Breast epithelium (tissue), 4 donors: ENCODE measurements at places on chromosomes 6 and 20.

DNA sequence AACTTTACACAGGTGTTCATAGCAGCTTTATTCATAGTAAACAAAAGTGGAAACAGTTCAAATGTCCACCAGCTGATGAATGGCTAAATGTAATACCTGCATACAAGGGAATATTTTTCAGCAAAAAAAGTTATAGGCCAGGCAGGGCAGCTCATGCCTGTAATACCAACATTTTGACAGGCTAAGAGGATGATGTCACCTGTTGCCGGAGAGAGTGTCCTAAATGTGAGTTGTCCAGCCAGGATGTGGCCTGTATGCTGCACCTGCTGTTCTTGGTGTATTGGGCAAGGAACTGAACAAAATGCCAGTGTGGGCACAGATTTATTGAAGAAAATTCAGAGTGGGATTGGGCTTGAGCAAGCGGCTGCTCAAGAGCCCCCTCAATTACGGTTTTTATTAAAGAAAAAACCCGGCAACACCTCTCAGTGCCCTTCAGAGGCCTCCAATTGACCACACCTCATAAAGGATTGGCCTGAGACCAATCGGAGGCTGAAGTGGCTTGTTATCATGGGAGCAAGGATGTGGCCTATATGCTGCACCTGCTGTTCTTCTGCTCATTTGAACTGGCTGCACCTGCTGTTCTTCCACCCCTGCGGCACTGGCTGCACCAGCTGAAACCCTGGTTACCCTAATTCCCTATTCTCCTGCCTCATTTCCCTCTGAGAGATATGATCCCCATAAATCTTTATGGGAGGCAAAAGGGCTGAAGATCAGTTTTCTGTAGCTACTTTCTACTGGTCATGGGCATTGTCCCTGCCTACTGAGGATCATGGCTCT lies 164.3 kb upstream of the PROKR2 start:
- DNase-seq, result no peak

DNA sequence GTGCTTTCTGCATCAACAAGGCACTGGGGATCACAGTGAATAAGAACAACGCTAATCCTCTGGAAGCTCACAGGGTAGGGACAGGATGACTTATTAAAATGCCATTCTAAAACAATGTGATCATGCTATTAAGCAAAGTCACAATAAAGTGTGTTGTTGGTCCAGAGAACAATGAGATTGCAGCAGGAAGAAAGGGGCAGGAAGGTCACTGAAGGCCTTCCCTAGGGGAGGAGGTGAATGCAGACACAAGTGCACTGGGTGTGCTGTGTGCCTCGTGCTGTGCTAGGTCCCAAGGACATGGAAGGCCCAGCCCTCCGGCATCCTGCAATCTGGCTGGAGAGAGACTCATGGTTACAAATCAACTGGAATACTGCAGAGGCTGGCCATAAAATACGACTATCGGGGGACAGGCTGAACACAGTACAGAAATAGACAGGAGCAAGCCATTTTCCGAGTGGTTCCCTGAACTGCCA lies 55.7 kb downstream of the LYRM4 start:
- no peak for DNase-seq

GRCh38 chr6:37558168-37558567 lies 58.5 kb upstream of the CCDC167 start:
- no peak for DNase-seq

DNA sequence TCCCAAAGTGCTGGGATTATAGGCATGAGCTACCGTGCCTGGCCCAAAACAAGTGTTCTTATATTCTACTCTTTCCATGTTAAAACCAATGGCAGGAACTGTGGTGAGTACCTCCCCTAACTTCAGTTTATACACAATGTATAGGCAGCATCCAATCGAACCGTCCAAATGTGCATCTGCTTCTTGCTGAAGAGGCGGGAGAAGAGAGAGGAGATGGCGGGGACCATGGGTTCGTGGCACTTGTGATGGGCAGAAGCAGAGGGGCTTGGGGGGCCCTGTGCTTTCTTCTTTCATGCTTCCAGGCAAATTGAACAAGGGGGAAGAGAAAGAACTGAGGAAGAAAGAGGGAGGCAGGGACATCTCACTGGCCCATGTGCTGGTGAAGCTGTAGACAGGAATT lies 11.2 kb upstream of the TCFL5 start:
- no peak for DNase-seq

DNA sequence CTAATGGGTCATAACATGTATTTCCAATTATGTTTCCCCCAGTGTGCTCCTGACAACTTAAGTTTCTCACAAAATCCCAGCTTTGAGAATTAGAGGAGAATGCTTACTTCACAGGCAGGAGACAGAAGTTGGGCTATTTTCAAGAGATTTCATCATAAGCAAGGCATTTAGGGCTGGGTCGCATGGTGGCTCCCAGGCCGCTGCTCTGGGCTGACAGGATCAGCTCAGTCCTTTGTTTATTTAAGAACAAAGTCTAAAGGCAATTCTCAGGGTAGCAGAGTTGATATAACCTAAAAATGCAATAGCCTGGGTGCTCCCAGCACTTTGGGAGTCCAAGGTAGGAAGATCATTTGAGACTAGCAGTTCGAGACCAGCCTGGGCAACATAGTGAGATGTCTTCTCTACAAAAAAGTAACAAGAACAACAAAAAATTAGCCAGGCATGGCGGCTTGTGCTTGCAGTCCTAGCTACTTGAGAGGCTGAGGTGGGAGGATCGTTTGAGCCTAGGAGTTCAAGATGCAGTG lies 10.9 kb downstream of the FOXQ1 start:
- DNase-seq, result no peak

DNA sequence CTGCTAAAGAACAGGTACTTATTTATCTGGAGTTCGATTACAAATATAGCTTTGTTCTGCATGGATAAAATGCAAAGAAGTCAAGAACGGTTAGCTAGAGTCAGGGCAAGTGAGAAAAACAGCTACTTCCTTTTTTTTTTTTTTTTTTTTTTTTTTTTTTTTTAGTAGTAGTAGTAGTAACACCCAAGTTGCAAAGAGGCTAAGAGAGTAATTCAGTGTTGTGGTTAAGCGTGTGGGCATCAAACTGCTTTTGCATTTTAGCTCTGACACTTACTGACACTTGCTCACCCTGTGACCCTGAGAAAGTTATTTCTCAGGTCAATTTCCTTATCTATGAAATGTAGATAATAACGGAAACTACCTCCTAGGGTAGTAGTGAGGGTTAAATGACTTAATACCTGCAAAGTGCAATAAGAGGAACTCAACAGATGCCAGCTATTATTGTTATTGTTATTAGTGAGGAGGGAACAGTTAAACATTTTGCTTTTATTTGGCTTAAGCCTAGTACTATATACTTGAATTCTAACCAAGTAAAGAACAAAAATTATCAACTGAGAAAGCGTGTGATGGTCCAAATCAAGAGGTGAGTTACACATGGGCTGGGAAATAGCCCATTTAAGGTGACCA lies 86.7 kb upstream of the BACH2 start:
- DNase-seq, result no peak

DNA sequence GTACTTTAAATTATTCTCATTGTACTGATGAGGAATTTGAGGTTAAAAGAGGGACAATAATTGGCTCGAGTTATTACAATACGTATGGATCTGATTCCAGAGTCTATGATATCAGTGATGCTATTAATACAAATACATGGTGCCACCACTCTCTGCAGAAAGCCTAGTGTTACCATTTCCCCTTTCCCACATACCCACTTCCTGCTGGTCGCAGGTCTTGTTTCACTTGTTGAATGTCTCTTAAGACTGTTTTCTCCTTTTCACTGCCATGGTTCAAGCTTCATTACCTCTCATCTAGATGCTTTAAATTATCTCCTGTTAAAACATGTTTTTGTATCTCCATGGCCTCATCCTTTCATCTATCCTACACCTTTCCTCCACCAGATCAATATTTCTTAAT lies 62.0 kb downstream of the FHL5 start:
- DNase-seq, result no peak

GRCh38 chr20:33731693-33732165 lies at the start of gene ZNF341:
ZNF341 (plus strand) TSS chr20:33731996; CDS start chr20:33732022, 26 bp downstream.
- peak; percentile 69 for DNase-seq

GRCh38 chr6:133701633-133702331 lies 187.1 kb upstream of the TCF21 start:
- DNase-seq, result no peak

- DNase-seq, result no peak
Measured at GRCh38 chr6:42704251-42704936, 18.0 kb downstream of the PRPH2 start.

DNA sequence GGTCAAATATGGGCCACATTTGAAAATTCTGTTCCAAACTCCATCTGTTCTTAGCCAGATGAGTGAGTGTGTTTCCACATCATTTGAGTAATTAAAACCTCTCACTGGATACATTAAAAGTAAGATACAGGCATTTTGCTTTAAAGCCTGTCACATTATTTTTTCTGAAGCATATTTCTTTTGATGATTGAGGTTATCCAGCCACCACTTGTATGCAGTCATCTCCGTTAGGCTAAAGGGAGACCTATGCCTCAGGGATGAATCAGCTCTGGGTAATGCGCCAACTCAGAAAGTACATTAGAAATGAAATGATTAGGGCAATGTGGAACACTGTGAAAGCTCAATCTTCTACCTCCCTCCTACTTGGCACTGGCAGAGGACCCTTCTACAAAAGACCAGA lies 90.7 kb downstream of the SNAP25 start:
- DNase-seq, result no peak

DNA sequence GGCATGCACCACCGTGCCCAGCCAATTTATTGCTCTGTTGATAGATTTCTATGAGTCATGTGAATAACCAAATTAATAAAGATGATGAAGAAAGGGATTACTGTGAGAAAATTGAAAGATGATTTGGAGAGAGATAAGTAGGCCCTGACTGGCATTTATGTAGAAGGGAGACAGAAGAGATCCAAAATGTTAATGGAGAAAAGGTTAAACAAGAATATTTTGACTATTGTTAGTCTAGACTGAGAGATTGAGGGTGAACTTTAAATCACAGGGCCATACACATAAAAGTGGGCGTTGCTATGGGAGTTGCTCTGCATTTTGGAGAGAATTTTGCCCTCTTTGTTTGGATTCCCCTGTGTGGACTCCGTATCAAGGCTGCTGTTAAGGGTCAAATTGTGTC lies 68.9 kb upstream of the SCAF8 start:
- no peak for DNase-seq

DNA sequence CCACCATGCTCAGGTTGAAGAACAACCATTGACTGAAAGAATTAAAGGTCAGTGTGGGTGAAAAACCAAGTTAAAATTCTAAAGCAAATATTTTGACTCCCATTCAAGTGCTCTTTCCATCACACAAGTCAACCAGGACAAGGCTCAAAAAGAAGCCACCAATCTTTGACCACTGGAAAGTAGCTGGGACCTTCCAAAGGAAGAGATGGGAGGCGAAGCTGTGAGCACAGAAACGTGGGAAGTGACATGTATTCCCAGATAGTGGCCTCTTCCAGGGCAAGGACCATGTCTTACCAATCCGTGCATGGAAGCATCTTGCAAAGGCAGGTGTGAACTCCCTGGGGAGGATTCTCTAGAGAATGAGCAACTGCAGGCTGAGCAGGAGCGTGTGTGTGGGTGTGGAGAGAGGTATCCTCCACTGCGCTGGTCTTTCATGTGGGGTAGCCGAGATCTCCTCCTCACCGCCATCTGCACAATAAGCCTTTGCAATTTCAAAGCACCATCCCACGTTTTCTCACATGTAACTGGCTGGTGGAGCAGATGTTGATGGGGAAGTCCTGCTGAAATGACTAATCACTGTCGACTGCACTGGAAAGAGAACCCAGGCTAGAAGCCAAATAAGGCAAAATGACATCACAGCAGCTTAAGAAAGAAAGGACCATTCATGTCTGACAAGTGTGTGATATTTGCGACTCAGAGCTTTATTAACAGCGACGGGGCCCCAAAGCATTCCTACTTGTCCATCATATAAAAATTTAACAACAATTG lies 189.4 kb upstream of the RREB1 start:
- no peak for DNase-seq

- DNase-seq, result no peak
Measured at GRCh38 chr6:160111806-160112205, 9.8 kb upstream of the SLC22A1 start.

DNA sequence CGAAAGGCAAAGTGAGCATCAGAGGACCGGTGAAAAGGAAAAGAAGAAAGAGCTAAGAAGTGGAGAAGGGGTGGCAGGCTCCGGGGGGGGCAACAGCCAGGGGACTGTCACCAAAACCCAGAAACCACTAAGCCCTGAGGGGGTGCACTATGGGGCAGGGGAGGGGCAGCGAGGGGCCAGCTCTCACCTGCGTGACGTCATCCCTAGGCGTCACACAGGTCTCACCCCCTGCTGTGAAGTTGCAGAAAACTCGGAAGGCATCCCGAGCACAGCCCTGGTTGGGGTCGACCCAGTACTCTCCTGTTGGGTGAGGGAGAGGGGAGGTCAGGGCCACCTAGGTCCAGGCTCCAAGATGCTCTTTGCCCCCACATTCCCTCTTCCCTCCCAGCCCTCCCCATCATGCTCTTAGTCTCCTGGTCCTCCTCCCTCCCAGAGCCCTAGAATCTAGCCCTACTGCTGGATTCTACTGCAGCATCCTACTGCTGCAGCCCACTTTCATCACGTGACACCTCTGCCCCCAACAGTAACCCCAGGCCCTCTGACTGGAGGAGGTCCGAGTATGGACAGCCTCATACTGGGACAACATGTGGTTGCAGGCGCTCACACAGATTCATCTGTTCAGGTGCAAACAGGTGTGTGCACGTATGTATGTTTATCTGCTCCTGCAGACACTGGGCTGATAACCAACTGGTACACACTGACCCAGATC lies 27.4 kb downstream of the COL11A2 start:
- DNase-seq, result no peak

DNA sequence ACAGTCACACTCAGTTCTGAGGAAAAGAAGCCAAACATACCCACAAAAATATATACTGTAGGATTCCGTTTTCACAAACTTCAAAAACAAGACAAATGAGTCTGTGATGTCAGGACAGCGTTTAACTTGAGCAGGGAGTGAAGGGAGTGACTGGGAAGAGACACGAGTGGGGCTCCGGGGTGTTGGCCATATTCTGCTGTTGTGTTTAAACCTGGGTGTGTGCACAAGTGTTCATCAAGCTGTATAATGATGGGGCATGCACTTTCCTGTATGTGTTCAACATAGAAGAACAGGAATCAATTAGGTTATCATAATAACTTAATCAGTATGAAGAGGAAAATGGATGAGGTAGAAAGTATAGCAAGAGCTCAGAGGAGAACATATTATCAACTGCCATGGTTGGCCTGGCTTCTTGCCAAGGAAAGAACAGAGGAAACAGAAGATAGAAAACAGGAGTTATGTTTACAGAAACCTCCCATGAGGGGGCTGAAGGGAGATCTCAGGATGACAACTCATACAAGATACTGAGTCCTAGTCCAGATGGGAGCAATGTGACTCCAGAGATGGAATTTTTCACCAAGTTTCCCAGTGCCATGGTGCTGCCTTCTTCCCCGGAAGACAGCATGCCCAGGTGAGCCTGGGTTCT lies 15.1 kb upstream of the AFDN start:
- DNase-seq, result no peak

- no peak for DNase-seq
Measured at GRCh38 chr20:11355345-11355744, 562.3 kb upstream of the BTBD3 start.

GRCh38 chr6:82602776-82603175 lies 239.2 kb downstream of the TPBG start:
- no peak for DNase-seq
